ENCODE measurements at places on chromosomes 1 and 21. TPM values are rescaled to one million over a fixed set of nuclear protein-coding genes. Genes with fewer than 3 reads are reported as not detected.

The MIXL1 gene
- total RNA-seq = not detected

GRCh38 chr1:26745191-26745590 lies 42.6 kb upstream of the PIGV start:
- DNase-seq = no peak

GRCh38 chr1:12035312-12035711 lies 16.0 kb downstream of the MIIP start:
- no peak for DNase-seq

DNA sequence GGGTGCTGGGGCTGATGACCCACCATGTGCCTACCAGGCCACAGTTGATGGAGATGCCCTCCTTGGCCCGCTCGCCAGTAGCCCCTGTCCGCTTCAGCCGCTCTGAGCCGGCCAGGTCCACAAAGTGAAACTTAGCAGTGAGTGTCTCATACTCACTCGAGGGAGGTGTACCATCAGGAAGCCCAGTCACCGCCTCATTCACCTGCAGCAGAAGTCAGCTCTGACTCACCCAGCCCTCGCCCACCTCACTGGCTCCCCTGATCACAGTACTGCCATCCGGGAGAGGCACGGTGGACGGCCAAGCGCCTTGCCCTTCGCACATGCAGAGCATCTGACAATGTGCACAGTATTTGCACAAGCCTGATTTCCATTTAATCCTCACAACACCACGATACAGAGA lies 18.8 kb downstream of the KIF21B start:
- DNase-seq = no peak

DNA sequence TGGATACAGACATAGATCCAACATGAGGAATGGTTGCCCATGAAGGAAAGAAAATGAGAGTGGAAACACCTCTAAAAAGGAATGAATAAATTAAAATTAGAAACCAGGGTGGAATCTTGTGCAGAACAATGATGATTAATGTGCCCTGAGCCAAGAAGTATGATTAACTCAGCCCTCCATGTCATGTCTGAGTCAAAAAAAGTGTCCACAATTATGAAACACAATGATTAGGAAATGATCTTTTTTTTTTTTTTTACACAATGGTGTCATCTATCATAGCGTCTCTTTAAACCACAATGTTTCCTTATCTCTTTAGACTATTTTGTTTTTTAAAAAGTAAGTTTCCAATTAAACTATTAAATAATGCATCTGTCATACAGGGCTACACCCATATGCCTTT lies 78.9 kb upstream of the RAB4A start:
- DNase-seq = peak; percentile 3

DNA sequence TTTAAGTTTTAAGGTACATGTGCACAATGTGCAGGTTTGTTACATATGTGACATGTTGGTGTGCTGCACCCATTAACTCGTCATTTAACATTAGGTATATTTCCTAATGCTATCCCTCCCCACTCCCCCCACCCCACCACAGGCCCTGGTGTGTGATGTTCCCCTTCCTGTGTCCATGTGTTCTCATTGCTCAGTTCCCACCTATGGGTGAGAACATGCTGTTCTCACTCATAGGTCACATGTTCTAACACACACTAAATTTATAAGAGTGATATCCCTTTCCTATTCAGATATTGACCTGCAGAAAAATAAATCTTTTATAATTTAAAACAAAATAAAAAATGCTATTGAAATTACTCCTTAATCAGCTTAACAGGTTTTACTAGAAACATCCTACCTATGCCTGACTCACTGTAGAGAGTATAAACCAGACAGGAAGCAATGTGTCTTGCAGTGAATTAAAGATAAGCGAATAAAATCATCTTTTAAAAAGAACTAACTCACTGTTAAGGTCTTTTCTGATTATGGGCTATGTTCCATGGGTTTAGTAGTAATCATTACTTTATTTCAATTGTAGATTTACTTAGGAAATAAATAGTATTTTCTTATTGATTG lies 82.0 kb upstream of the DPH5 start:
- DNase-seq = no peak

The PALMD gene
- 106 TPM for total RNA-seq

GRCh38 chr1:240577095-240577494 lies 34.9 kb downstream of the GREM2 start:
- DNase-seq = no peak

- DNase-seq = no peak
These were observed 206.9 kb downstream of the MRPL39 start for GRCh38 chr21:25400427-25400826.

GRCh38 chr1:6440198-6441126 lies 15.9 kb downstream of the ESPN start:
- no peak for DNase-seq

DNA sequence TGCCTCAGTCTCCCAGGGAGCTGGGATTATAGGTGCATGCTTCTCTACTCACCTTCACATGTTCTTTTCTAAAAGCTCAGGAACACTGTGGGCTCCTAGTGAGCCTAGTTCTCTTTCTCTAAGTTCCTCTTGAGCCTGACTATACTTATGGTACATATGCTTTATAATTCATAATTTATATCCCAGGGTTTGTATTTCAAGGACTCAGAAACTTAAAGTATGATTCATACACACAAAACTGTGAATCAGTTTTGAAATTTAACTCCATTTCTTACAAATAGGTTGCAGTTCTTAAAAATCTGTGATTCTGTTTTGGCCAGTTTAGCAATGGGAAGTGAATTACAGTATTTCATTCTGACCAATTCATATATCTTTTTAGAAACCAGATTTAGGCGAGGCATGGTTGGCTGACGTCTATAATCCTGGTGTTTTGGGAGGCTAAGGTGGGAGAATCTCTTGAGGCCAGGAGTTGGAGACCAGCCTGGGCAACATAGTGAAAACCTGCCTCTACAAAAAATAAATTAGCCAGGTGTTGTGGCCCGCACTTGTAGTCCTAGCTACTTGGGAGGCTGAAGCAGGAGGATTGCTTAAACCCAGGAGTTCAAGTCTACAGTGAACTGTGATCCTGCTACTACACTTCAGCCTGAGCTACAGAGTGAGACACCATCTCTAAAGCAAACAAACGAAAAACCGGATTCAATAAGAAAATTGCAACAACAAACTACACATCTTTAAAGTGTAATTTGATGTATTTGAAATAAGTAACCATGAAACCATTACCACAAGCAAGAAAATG lies 15.6 kb downstream of the RASAL2 start:
- no peak for DNase-seq

The FCAMR gene
- total RNA-seq = not detected

- DNase-seq = no peak
These were observed 6.2 kb downstream of the CROCC start for GRCh38 chr1:16927711-16928485.

- no peak for DNase-seq
These were observed 19.4 kb downstream of the RHBG start for GRCh38 chr1:156388174-156389137.

The HHIPL2 gene
- total RNA-seq = not detected

The KRTAP13-2 gene
- total RNA-seq = not detected

The OR6K3 gene
- not detected for total RNA-seq

GRCh38 chr1:65791396-65791795 lies 1.3 kb upstream of the PDE4B start:
- no peak for DNase-seq

DNA sequence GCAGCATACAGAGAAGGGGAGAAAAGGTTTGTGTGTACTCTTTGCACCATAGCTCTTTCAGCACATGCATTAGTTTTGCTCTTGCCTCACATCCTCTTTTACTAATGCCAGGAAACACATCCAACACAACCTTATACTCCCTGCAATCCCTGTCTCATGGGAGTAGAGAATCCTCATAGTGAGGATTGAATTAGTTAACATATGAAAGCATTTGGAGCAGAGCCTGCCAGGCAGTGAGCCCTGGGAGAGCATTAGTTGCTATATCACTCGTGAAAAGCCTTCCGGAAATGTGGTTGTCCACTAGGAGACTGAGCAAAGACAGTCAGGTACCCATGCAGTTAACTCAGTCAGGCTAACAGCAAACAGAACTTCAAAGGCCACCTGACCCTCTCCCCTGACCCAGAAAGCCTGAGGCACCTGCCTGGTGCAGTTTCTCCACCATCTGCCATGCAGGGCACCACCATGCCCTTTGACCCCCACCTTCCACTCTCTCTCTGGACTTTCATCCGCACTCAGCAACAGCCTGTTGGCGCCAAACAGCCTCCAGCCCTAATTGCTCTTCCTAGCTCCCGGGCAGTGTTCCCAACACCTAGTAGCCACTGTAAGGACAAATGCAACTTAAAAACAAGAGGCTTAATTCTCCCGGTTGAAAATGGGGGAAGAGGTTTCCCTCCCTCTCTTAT lies 14.9 kb upstream of the AGT start:
- DNase-seq = no peak

DNA sequence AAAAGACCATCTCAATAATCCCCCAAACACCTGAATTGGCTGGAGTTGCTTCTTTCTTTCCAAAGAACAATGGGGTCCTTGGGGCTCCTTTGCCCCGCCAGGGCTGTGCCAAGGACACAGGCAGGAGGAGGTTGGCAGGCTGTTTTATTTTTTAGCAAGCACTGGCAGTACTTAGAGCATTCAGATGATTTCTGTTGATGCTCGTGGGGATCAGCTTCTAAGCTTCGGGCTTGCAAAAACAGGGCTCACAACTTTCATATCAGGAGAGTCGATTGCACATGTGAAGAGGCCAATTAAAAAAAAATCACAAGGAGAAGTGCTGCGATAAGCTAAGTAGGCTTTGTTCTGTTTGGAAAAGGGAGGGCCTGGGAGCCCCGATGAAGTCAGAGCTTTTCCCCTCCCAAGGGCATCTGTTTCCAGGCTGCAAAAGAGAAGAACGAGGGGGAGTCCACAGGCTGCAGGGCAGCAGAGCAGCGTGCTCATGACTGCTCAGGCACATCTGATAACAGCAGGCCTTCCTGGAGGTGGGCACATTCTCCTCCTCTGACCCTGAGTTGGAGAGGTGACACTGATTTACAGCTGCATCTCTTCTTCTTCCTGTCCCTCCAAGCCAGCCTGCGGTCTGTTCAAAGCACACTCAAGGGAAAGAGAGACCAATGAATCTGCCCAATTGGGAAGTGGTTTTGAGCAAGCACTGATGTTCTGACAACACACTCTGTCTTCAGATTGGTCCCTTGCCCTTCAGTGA lies 27.3 kb upstream of the BCAR3 start:
- DNase-seq = no peak

DNA sequence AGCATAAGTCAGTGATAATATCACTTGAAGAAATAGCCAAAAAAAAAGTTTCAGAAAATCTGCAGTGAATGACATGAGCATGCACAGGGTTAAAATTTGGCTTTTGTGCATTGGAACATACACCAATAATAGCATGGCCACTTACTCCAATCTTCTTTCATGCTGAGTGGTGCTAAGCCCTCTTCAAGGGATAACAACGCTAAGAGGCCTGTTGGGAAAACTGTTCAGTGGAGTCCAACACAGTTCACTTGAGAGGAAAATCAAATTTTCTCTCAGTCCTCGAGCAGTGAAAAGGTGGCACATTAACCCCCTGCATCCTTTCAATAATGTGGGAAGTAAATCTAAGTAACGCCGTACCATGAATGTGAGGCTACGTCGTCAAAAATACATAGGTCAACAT lies 264.7 kb downstream of the SPATA17 start:
- no peak for DNase-seq

- DNase-seq = peak; percentile 41
These were observed 1.1 kb downstream of the IGFN1 start for GRCh38 chr1:201191653-201192260.

The NUP210L gene
- not detected for total RNA-seq

The CD5L gene
- not detected for total RNA-seq

The CYP4Z1 gene
- not detected for total RNA-seq

GRCh38 chr1:179757933-179758332 lies 14.8 kb downstream of the FAM163A start:
- DNase-seq = no peak

The EXOSC10 gene
- total RNA-seq = 40.9 TPM

GRCh38 chr1:177001556-177001955 lies 163.0 kb downstream of the ASTN1 start:
- no peak for DNase-seq

The RGS8 gene
- total RNA-seq = not detected

DNA sequence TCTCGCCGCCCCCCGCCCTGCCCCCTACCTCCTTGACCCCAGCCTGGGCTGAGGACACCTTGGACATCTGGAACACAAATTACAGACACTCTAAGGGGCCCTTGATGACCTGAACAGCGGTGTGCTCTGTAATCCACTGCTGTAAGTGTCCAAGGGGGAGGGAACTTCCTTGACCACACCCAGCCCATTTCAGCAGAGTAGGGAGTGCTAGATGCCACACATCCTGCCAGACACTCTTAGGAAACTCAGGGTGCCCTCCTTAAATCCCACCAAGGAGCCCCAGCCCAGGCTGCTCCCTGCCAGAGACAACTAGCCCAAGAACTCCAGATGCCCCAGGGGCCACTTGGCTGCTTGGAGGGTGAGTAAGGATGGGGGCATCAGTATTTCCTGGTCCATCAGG lies 282.2 kb downstream of the RRAGC start:
- DNase-seq = no peak

GRCh38 chr1:117758444-117759316 lies 152.8 kb downstream of the TENT5C start:
- DNase-seq = peak; percentile 87

- peak; percentile 38 for DNase-seq
These were observed 55.3 kb downstream of the DOP1B start for GRCh38 chr21:36211660-36212512.

- no peak for DNase-seq
These were observed 104.0 kb upstream of the ZNF678 start for GRCh38 chr1:227459326-227459841.

DNA sequence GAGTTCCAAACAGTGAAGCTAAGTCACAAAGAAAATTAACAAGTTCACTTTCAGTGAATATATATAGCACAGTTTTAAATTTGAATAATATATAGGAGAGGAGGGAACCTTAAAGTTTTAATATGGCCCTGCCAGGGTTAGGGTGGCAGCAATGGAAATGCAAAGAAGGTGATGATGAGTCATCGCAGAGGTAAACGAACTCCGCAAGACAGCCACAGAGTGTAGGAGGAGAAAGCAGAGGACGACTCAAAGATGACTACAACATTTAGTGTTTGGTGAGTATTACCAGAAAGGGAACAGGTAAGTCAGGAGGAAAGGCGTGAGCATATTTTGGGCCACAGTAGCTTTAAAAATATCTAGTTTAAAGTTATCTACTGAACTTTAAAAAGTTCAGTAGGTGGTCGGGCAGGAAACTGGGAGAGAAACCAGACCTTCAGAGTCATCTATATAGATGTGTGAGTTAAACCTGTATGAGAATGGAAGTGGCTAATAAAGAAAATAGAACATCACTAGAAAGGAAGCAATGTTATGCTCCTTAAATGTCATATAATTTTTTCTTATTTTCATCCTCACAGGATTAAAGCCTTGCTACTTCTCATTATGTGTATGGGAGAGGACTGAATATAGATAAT lies 75.7 kb downstream of the UCHL5 start:
- no peak for DNase-seq

The HSD11B1 gene
- 2.0 TPM for total RNA-seq

DNA sequence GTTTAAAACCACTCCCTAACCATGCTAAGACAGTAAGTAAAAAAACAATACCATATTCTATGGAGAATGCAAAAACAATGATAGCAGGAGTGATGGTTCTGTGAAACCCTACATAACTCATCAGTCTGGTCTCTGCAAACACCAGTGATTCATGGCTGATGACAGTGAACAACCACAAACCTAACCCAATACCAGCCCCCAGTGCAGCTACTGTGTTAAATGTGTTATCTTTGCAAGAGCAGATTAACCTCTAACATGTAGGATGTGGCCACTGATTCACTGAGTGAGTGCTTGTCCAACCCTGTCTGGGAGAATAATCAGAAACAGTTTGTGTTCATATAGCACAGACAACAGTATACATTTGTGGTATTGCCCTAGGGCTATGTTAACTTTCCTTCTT lies 100.2 kb upstream of the COG2 start:
- peak; percentile 68 for DNase-seq
